ENCODE measurements at places on chromosomes 3 and 15.

DNA sequence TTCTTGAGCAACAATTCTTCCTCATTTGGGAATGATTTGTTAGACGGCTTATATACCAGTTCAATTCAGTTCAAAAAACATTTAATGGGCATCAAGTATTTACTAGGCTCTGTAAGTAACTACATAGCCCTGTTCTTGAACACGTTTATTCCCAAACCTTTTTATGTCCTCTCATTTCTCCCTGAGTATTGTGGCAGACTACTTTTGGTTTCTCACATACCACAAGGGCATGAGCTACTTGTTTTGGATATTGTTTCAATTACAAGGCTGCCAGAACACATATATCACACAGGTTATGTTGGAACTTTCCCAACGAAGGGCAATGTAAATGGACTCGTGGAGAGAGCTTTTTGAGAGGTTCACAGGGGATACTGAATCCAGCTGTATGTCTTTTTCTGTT is 363.8 kb upstream of the NAALADL2 start:
- DNase-seq: no peak

- no peak for DNase-seq
Observed at GRCh38 chr3:115834068-115834467, 210.8 kb downstream of the GAP43 start.

DNA sequence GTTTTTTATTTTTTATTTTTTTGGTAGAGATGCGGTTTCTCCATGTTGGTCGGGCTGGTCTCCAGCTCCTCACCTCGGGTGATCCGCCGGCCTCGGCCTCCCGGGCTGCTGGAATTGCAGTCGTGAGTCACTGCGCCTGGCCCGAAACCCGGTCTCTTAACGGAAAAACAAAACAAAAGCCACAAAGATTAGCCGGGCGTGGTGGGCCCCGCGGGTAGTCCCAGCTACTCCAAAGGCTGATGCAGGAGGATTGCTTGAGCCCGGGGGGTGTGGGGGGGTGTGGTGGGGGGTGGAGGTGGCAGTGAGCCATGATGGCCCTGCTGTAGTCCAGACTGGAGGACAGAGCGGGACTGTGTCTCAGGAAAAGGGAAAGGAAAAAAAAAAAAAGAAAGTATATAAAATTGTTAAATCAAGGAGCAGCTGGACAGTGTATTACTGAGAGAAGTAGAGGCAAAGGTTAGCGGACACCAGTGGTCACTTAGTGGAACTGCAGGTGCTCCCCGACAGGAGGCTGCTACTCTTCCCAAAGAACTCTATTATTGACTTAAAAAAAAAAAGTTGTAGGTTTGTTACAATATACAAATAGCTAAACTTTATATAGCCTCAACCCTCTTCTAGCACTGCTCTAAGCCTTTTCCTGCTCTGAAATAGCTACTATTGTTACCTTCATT is 30.3 kb upstream of the TUBGCP5 start:
- no peak for DNase-seq

GRCh38 chr15:89494941-89495637 is 1.3 kb downstream of the RHCG start:
- no peak for DNase-seq

DNA sequence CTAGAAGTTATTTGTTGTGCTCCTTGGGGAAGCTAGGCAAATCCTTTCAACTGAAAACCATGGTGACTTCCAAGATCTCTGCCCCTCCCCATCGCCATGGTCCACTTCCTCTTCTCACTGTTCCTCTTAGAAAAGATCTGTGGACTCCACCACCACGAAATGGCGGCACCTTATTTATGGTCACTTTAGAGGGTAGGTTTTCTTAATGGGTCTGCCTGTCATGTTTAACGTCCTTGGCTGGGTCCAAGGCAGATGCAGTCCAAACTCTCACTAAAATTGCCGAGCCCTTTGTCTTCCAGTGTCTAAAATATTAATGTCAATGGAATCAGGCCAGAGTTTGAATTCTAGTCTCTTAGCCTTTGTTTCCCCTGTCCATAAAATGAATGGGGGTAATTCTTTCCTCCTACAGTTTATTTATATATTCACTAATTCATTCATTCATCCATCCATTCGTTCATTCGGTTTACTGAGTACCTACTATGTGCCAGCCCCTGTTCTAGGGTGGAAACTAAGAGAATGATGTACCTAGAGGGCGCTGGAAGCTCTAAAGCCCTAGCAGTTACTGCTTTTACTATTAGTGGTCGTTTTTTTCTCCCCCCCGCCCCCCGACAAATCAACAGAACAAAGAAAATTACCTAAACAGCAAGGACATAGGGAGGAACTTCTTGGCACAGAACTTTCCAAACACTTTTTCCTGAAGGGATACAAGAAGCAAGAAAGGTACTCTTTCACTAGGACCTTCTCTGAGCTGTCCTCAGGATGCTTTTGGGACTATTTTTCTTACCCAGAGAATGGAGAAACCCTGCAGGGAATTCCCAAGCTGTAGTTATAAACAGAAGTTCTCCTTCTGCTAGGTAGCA is 657 bp downstream of the PATL2 start:
- DNase-seq: no peak

GRCh38 chr3:149969110-149969939 is 1.4 kb downstream of the PFN2 start:
- DNase-seq: no peak

- DNase-seq: no peak
Observed at GRCh38 chr15:34584330-34584668, 848 bp upstream of the GOLGA8B start.

GRCh38 chr15:61080221-61081026 is 148.7 kb downstream of the RORA start:
- no peak for DNase-seq

GRCh38 chr3:52077925-52078324 is 21.6 kb upstream of the DUSP7 start:
- DNase-seq: no peak

- DNase-seq: no peak
Observed at GRCh38 chr3:88542916-88543315, 393.2 kb downstream of the C3orf38 start.

GRCh38 chr3:196947860-196948441 is 5.6 kb upstream of the NCBP2 start:
- DNase-seq: no peak
